Kidney (tissue), 22 donors: ENCODE measurements at places on chromosomes 3 and 15. TPM values are rescaled to one million over a fixed set of nuclear protein-coding genes. Genes with fewer than 3 reads are reported as not detected.

- no peak overlapping the region for H3K27ac ChIP-seq
- H3K27me3 ChIP-seq = no peaks in the 10 kb centered on the region
- DNase-seq = no peak
Observed at GRCh38 chr15:98694161-98694560, 45.8 kb downstream of the IGF1R start.

DNA sequence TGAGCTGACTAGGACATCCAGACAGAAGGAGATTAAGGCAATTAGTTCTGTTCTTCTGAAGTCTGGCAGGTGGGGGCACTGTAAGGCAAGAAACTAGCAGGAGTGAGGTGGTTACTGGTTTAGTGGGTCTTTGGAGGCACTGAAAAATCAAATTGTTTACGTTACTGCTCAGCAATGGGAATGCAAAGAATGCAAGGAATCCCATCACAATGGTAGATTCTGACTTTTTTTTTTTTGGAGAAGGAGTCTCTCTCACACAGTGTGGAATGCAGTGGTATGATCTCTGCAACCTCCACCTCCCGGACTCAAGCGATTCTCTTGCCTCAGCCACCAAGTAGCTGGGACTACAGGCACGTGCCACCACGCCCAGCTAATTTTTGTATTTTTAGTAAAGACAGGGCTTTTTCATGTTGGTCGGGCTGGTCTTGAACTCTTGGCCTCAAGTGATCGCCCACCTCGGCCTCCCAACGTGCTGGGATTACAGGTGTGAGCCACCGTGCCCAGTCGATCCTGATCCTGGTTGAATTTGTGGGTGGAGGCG is 16.4 kb downstream of the FAM107A start:
- H3K27me3 ChIP-seq = no peaks in the 10 kb centered on the region
- peak; percentile 23 for DNase-seq
- no peak overlapping the region for H3K27ac ChIP-seq
- peaks cover 2% of the 10 kb centered on the region for H3K36me3 ChIP-seq
- no peaks in the 10 kb centered on the region for H3K4me1 ChIP-seq

- no peak overlapping the region for H3K27ac ChIP-seq
- H3K36me3 ChIP-seq = no peaks in the 10 kb centered on the region
- H3K27me3 ChIP-seq = no peaks in the 10 kb centered on the region
- H3K4me1 ChIP-seq = no peaks in the 10 kb centered on the region
- DNase-seq = no peak
- no peak overlapping the region for H3K4me3 ChIP-seq
Observed at GRCh38 chr3:99852851-99853250, 35.2 kb downstream of the CMSS1 start.

DNA sequence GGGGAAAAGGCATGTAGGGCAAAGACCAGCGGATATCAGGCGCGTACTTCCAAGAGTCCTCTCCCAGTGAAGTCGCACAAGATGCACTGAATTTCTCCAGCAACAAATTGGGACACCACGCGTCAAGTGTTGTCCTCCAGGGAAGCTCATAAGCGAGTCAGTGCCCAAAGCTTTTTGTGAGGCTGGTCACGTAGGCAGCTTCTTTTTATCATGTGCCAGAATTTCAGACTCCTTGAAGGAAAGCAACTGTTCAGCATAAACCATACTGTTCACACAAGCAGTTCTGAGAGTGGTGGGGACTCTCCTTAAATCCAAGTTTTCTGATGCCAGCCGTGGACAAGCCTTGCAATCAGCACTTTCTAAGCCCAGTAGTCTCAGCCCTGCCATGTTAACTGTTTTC is 10.1 kb upstream of the FSTL1 start:
- no peaks in the 10 kb centered on the region for H3K27me3 ChIP-seq
- DNase-seq = no peak
- no peak overlapping the region for H3K27ac ChIP-seq
- H3K4me1 ChIP-seq = no peaks in the 10 kb centered on the region
- H3K36me3 ChIP-seq = no peaks in the 10 kb centered on the region

- no peak overlapping the region for H3K4me3 ChIP-seq
- no peaks in the 10 kb centered on the region for H3K36me3 ChIP-seq
- no peaks in the 10 kb centered on the region for H3K27me3 ChIP-seq
- H3K27ac ChIP-seq = no peak overlapping the region
Observed at GRCh38 chr3:43096761-43097160, 9.1 kb downstream of the POMGNT2 start.

GRCh38 chr15:58501636-58502188 is 69.9 kb downstream of the LIPC start:
- H3K27me3 ChIP-seq = no peaks in the 10 kb centered on the region
- peak; percentile 84 for DNase-seq
- no peaks in the 10 kb centered on the region for H3K36me3 ChIP-seq
- no peak overlapping the region for H3K27ac ChIP-seq
- no peak overlapping the region for H3K4me3 ChIP-seq

DNA sequence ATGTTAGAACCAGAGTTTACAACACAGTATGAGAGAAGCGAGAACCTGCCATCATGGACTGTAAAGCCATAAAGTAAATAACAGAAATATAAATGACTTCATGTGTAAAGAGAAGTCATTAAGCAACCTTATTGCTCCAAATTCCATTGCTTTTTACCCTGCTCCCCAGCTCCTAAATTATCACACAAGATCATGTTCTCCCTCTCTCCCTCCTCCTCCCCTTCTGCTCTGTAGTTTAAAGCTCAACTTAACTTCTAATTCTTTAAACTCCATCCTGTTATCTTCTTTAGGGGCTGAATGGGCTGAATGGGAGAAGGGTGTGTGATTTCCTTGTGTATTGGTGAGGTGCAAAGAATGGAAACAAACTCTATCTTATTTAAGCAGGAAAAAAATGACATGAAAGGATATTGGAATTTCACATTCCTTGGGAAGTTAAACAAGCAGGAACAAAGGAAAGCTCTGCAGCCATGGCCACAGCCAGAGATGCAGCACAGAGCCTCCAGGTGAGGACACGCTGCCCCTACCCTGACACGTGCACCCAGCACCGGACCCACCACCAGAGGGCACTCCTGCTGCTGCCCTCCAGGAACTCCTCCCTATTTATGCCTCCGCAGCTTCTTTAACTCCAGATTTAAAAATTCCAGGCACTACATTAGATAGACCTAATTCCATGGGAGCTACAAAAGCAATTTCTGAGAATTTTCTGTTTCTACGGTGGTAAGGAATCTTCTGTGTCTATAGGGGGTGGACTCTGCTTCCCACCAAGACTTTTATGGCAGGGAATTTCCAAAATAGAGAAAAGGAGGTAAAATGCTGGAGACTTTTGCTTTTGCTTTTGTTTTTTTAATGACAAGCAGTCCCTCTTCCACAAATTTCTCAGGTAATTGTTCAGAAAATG is 76.9 kb upstream of the ABI3BP start:
- H3K27ac ChIP-seq = no peak overlapping the region
- peaks cover 3% of the 10 kb centered on the region for H3K4me1 ChIP-seq
- H3K4me3 ChIP-seq = peak overlapping the region; percentile 35

GRCh38 chr15:64558460-64559179 is 98.2 kb downstream of the ZNF609 start:
- H3K27ac ChIP-seq = no peak overlapping the region
- H3K36me3 ChIP-seq = no peaks in the 10 kb centered on the region
- no peak for DNase-seq
- H3K27me3 ChIP-seq = no peaks in the 10 kb centered on the region
- no peaks in the 10 kb centered on the region for H3K4me1 ChIP-seq

Gene KIF15
- total RNA-seq = 0.72 TPM

Gene CPA3
- 47.9 TPM for total RNA-seq

Gene PLIN1
- total RNA-seq = 2.1 TPM

Gene CCDC80
- 57.5 TPM for total RNA-seq
